Activated CD4-positive, alpha-beta T cell treated with anti-CD3 and anti-CD28 coated beads, Interleukin-2, amount 50 U/mL, for 48 hours (primary cell): ENCODE measurements at places on chromosomes 3 and 15.

DNA sequence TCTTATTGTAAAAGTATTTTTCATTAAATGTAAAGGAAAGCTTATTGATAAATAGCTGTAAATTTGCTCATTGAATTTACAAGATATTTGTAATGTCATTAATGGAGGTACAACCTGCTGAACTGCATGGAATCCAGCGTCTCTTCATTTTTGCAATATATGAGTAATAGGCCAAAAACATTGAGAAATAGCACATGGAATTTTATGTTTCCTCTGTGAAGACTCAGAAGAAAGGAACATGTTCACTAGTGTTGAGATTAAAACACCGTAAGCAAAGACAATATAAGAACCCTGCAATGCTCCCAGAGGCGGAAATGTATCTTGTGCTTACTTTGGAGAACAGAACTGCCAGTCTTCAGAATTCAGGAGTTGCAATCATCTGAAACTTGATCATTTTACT is 167.6 kb downstream of the ALDH1A2 start:
- DNase-seq: no peak

- DNase-seq: no peak
Observed at GRCh38 chr3:66073464-66074141, 34.9 kb upstream of the MAGI1 start.

- DNase-seq: no peak
Observed at GRCh38 chr15:36914466-36914865, 185.9 kb downstream of the MEIS2 start.

DNA sequence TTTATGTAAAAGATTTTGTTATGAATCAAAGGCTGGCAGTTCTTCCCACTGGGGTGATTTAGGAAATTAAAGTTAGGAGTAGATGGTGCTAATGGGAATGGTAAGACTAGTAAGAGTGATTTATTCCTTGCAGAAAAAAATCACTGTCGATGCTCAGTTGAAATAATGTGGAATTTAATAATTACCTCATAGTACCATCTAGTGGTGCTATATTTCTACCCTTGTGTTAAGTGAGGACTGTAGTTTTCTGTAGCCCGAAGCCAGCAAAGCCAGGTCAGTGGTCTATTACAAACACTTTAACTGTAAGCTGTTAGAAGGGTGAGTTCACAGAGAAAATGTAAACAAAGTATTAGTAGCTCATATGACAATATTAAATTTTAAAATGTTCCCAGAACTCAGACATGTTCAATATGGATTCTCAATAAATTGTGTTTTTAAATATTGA is 39.5 kb upstream of the GOLGA8J start:
- DNase-seq: no peak

GRCh38 chr3:142940000-142940399 is 23.5 kb downstream of the PAQR9 start:
- no peak for DNase-seq

DNA sequence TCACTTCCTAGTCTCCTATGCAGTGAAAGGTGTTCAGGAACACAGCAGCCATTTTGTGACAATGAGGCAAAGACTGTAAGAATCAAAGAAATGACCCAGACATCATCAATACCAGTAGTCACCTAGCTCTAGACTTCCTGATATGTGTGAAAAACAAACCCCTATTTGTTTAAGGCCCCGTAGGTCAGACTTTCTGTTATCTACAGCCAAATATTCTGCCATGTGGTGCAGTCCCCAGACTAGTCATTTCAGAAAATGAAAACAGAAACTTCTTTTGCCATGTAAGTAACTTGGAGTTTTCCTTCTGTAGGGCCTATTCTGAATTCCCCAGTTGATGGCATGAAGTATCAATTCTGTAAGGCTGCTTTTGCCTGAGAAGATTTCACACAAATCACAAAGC is 181.7 kb upstream of the SNTN start:
- no peak for DNase-seq

GRCh38 chr15:96222981-96223380 is 107.5 kb upstream of the NR2F2 start:
- no peak for DNase-seq

GRCh38 chr3:127702151-127702578 is 29.4 kb downstream of the ABTB1 start:
- no peak for DNase-seq

GRCh38 chr3:130853581-130853980 is 40.3 kb upstream of the ATP2C1 start:
- DNase-seq: no peak

- DNase-seq: no peak
Observed at GRCh38 chr15:70192490-70192889, 94.8 kb upstream of the TLE3 start.

DNA sequence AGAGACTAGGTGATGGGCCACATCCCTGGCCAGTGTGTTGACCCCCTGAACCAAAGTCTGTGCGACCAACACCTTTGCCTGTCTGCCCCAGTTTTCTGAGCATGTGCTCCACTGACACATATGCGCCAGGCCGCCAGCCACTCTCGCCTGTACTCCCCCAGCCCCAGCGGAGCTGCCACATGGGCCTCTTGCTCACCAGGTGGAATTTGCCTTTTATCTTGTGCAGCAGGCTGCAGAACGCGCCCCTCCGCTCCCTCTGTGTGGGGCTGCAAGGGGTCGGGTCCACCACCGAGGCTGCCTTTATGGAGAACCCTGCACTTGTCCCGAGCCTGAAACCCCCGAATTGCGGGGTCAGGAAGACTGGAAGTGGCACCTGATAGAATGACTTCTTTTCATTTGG is 405.7 kb upstream of the NPAP1 start:
- no peak for DNase-seq
